ENCODE measurements at places on chromosomes 6 and 20.

- no peak for DNase-seq
Measured at GRCh38 chr6:157613011-157613522, 210.0 kb upstream of the SNX9 start.

DNA sequence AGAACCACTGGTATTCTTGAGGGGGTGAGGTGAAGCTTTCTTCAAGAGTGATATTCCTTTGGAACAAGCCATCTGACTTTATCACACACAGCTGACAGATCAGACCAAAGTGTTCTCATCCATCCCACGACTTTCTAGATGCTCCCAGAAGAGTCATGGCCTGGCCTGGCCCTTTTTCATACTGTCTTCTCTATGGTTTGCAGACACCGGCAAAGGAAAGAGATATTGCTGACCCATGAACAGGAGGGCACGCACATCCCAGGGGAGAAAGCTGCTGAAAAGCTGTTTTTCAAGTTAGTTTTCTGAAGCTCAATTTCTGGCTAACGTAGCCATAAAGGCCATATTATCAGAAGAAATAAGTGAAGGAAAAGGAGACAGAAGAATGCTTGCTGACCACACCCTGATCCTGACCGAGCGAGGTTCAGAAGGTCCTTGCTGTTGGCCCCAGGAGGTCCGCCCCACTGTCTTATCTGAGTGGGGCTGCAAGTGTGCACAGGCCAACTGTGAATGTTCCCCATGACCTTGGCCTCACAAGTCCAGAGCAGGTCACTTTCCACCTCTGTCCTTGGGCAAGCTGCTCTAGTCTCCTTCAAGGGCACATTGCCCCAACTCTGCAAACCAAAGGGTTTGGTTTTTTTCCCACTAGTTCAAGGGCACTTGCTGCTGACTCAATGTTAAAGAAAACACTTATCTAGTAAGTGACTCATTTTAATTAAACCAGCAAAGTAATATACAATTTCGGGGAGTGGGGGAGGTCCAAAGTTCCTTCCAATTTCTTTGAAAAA, 2.0 kb downstream of the ACSS1 start:
- no peak for DNase-seq

GRCh38 chr20:63521602-63522001, 1.0 kb downstream of the PPDPF start:
- DNase-seq = no peak

DNA sequence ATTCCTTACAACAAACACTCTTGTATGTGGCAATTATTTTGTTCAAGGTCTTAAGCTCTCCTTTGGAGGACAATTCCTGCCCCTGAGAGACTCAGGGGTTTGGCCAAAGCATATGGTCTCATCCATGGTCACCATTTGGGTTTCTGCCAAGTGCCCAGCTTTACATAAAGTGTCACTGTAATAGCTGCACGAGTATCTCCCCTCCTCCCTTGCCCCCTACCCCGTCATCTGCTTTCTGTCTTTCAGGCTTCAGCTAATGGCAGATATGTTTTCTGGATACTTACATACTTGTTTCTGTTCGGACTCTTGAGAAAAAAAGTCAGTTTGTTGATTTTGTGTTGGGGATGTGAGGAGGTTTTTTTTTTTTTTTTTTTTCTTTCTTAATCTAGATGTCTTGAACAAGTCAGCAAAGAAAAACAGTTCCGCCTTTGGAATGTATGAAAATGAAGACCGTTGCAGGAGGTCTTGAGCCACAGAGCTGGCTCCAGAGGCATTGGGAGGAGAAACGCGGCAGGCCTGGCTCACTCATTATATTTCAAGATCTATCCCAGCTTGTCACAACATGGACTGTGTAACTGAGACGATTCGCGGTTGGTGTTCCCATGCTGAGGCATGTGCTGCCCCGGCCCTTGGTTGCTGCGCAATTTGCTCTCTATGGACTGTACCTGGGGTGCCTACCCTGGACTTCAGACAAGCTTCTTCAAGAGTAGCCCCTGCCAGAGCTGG, 32.6 kb upstream of the STX16 start:
- DNase-seq = no peak

GRCh38 chr20:31722257-31723068, at the start of gene BCL2L1:
Gene BCL2L1 (minus strand): TSS chr20:31722868. CDS start chr20:31722218, 650 bp downstream.
- DNase-seq = peak; percentile 50

- peak; percentile 52 for DNase-seq
Measured at GRCh38 chr6:166415306-166415705, 32.6 kb upstream of the MPC1 start.

DNA sequence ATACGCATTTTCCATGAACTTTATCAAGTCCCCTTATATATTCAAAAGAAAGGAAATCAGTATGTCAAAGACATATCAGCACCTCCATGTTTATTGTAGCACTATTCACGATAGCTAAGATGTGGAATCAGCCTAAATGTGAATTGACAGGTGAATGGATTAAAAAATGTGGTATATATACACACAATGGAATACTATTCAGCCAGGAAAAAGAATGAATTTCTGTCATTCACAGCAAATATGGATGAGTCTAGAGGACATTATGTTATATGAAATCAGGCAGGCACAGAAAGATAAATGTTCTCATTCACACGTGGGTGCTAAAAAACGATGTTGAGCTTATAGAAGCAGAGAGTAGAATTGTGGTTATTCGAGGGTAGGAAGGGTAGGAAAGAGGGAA, 5.3 kb downstream of the FIG4 start:
- no peak for DNase-seq

DNA sequence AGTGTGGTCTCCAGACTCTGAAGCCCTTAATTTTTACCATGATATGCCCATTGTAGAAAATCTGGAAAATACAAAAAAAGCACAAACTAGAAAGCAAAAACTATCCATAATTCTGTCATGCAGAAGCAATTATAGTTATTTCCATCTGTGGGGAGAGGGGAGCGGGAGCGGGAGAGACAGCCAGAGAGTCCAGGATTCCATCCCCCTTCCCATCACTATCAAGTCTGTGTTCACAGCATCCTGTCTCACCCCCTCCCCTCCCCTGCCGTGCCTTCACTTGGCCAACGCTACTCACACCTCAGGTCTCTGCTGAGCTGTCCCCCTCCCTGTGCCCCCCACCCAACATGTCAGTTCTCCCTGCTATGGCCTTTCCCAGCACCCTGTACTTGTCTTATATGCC, 14.5 kb downstream of the RIMS4 start:
- DNase-seq = no peak

DNA sequence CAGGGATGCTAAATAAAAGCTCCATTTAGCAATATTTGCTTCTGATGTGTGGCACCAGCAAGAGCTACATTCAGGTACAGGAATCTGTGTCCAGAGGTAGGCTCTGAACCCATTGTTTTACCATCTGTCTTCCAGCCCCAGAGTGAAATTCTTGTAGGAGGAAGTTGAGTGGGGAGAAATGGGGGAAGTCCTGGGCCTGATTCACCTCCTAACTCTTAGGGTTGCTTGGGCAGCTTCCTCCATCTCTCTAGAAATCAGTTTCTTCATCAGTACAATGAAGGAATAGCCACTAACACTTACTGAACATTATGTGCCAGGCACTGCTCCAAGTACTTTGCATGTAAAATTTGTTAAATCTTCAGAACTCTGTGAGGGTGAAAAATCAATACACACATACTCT, 35.1 kb upstream of the TSPYL1 start:
- no peak for DNase-seq

GRCh38 chr20:4127344-4127743, 112.0 kb upstream of the RNF24 start:
- DNase-seq = no peak

GRCh38 chr6:3585320-3585935, 128.6 kb upstream of the SLC22A23 start:
- no peak for DNase-seq

DNA sequence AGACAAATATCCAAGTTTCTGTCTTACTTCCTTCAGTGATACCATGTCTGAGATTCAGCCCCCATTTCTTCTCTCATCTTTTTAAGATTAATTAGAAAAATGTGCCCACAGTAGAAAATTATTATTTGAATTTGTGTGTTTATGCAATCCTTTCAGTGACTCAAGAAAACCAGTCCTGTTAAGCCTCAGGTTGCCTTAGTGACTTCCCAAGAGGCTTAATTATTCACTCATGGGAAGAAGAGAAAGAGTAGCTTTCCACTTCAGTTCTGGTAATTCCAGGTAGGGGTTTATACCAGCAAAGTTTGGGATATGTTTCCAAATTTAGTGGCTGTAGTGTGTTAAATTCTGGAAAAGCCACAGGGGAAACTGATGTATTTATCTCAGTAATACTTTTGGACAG, 149.1 kb downstream of the RIMS1 start:
- no peak for DNase-seq

DNA sequence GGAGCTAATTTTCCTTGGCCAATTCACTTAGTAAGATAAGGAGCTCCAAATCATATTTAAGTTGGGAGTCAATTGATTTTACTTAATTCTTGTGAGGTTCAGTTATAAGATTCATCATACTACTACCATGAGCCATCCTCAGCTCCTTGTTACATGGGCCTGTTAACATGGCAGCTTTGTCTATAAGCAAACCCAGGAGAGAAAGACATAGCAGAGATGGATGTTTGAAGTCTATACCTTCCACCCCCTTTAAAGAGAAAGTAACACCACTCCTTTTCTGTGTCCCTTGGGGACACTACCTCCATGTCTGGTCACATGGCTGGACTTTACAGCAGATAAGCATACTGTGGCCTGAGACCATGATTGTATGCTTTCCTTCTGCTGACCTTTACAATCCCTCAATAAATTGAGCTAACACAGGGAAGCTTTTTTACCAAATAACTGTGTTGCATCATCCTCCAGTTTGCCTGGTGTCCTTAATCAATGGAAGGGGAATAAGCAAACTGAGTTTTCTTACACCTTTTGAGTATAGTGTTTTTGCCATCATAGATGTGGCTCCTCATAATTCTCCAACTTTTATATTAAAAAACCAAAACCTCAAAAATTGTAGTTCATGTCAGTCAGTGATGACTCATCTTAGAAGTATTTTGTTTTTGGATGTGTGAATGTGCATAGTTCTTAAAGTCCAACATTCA, 9.8 kb upstream of the ZNFX1 start:
- DNase-seq = no peak

DNA sequence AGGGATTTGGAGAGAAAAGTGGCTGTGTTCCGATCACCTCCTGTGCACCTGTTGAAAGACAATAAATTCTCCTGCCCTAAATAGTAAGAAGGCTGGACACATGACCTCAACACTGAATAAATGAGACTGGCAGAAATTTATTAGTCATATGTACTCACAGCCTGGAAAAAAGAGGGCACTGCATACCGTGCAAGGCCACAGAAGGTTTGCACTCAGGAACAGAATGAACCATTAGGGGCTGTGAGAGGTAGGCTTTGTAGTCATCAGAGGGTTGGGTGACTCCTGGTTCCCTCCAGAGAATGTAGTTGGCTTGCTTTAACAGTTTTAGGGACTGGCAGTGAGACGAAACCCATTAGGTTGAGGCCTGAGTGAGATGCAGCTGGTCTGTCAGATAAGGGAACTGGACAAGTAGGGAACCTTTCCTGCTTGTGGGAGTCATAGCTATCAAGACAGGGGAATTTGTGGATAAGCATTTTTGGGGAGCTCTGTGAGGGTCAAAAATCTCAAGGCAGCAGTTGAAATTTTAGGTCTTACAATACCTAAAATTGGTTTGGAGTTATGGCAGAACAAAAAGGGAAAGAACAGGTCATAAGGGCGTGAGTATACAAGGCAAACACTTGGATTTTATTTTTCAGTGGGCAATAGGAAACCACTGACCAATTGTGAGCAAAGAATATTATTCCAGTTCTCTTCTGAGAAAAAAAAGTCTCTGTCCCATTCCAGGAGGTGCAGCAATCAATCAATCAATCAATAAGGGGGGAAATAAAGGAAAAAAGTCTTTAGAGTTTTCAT, 67.9 kb upstream of the BTN3A2 start:
- DNase-seq = no peak

- no peak for DNase-seq
Measured at GRCh38 chr6:163226836-163227485, 187.6 kb upstream of the QKI start.

GRCh38 chr6:43995137-43995536, 132.1 kb downstream of the MRPL14 start:
- no peak for DNase-seq
